Fibroblast of lung (primary cell): ENCODE measurements at places on chromosomes 2 and 18.

- DNase-seq, result no peak
Observed at GRCh38 chr18:79354350-79354749, 41.4 kb upstream of the NFATC1 start.

DNA sequence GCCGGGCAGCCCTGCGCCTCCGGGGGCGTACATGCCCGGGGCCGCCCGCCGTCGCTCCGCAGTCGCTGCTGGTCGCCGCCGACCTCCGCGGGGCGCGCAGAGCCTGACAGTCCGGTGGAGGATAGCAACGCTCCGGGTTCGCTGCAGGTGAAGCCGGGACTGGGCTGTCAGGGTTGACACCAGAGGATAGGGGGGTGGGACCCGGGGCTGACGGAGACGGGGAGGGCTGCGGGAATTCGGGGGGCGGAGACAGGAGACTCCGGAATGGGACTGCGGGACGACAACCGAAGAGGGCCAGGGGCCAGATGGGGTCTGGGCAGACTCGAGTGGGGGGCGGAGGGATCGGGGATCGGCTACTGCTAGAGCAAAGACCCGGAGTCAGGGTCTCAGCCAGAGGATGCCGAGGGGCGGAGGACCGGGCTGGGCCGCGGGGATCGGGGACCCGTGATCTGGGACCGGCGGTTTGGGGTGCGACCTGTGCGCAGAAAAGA lies 403 bp downstream of the TMEM127 start:
- DNase-seq, result no peak

DNA sequence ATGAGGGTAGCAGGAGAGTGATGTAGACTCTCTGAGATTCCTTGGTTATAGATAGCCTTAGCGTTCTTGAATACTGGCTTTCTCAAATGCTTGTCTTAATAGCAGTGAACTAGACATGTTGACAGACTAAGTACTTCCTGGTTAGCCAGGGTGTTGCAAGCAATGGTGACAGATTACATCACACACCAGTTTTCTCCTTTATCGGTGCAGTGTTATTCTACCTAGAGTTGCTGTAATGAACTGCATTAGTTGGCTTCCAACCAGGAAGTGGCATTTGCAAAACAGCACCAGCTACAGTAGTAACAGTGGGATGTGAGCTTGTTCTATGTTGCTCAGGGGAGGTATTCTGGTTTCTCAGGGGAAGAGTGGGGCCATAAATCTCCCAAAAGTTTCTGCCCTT lies 582.2 kb upstream of the DDX18 start:
- no peak for DNase-seq

DNA sequence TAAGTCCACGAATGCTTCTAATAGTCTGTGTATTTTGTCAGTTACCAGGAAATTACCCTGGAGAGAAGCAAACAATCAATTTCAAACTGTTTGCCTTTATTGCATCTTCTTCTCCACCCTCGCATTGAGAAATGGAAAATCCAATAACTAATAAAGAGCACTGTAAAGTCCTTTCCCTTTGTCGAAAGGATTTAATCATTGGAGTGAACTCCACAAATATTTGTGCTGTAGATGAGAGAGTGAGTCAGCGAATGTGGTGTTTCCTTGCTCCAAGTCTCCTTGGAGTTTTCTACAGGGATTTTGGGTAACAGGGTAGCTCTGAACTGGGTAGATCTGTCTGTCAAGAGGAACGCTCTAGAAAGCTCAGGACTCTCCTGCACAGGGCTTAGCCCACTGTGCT lies 240.2 kb downstream of the KCNS3 start:
- peak; percentile 71 for DNase-seq

DNA sequence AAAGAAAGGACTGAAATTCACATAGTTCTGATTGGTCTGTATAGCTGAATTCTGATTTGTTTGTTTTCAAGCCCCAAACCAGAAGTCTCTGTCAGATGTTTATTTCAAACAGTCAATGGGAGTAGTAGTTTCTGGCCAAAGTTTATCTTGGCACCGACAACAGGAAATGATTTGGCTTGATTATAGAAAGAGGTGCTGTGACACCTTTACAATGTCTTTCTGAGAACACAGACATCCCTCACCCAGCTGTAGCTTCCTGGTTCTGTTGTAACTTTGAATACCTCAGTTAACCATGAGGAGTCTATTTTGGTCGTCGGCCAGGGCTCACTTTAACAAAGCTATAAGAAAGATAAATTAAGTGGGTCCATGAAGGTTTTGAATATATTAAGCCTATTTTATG lies 545.0 kb upstream of the ZNF804A start:
- peak; percentile 3 for DNase-seq

- DNase-seq, result no peak
Observed at GRCh38 chr2:127428815-127429109, 10.5 kb downstream of the PROC start.

DNA sequence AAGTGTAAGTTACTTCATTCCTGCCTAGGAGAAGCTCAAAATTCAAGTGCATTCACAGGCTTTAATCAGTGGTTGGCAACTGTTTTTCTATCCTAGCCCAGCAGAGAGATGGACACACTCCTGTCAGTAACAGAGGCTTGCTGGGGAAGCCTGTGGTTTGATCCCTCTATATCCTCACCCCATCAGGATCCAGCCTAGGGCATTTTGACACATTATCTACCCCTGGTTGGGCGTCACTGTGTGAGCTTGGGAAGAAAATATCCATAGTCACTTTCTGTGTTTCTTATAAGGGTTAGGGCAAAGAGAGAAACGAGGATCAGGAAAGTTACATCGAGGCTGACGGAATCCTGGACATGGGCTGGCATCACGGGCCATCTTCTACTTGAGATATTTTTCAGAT lies 10.0 kb downstream of the NT5DC4 start:
- no peak for DNase-seq

DNA sequence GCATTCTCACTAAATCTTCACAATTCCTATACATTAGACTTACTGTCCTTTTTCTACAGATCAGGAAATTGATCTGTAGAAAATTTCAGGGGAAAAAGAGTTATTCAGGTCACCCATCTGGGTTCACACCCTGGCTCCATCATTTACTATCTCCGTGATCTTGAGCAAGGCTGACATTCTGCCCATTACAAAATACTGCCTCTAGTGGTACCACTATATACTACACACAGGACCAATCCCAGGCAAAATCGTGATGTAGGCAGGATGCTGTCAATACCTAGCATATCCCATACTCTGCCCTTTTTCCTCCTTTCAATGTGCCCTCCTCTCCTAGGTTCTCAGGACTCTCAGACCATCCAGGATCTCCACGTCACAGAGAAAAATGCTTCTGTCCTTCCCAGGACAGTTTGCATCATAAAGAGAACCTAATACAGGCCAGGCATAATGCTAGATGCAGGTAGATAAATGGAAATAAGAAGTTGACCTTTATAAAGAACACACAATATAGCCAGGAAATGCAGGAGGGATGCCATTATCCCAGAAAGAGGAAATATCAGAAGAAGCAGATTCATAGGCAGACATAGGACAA lies 101.9 kb downstream of the CDH20 start:
- peak; percentile 1 for DNase-seq

DNA sequence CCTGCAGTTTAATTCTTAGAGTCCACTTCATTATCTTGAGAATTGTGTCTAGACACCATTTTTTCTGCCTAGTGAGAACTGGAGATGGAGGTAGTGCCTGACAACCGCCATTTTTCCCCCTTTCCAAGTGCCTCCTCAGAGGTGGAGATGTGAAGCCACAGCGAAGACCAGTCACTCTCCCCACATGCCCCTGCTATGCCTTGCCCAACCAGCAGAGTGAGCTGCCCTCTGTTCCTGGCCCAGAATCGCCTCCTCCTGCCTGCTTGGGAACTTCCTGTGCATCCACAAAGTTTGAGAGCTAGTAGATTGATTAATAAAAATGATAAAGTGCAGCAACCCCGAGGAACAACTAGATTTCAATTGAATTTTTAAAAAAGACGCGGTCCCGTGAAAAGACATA lies 123.3 kb downstream of the CLIP4 start:
- DNase-seq, result no peak

GRCh38 chr2:221602938-221603337 lies 30.8 kb upstream of the EPHA4 start:
- DNase-seq, result no peak

- DNase-seq, result no peak
Observed at GRCh38 chr2:1671916-1672315, 72.4 kb downstream of the PXDN start.

DNA sequence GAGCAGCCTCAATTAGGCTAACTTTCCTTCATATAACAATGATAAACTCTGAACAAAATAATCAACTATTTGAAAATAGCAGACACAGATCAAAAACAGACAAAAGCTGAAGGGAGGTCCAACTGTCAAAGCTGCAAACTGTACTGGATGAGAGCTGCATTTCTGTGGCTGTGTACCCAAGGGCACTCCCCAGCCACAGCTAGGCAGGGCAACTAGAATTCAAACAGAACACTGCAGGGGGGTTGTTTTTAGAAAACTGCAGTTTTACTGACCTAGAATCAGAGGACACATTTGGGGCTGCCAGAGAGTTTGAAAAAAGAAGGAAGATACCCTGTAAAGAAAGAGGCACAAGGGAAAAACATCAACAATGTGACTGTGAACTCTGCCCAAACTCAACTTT lies 56.8 kb downstream of the SMAD2 start:
- DNase-seq, result no peak

DNA sequence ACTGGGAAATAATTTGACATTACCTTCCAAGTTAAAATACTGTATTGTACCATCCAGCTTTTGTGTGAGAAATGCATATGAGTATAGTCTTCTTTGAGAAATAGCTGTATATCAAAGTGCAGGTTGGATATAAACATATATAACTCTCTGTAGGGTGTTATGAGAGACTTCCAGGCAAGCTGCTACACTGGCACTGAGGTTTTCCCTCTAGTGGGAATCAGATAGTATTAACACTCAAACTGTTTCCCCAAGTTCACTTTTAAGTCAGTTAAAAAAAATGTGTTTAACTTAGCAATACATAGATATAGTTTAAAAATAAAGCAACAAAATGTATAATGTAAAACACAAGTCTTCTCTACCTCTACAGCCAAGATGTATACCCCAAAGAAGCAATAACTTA lies 368.4 kb upstream of the SLC8A1 start:
- peak; percentile 11 for DNase-seq

DNA sequence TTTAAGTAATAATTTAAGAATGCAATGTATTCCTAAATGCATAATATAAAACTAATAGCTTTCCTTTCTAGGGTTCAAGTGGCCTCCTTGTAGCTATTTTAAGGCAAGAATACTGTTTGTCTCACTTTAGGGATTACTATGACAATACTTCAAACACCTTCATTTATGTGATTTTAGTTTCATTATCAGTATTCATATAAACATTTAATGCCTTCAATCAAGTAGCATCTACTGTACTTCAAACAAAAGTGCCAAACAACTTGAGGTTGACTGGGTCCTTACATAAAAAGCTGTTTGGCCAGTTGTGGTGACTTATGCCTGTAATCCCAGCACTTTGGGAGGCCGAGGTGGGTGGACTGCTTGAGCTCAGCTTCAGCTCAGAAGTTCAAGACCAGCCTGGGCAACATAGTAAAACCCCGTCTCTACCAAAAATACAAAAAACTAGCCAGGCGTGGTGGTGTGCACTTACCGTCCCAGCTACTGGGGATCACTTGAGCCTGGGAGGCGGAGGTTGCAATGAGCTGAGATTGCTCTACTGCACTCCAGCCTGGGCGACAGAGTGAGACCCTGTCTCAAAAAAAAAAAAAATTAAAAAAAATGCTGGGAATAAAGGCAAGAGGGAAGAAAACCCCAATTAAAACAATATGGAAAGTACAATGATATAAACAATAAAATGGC lies 9.3 kb downstream of the MEX3C start:
- DNase-seq, result no peak

- DNase-seq, result no peak
Observed at GRCh38 chr2:150159300-150159699, 328.2 kb downstream of the RND3 start.

- peak; percentile 80 for DNase-seq
Observed at GRCh38 chr2:156466739-156467405, 30.7 kb downstream of the GPD2 start.

- no peak for DNase-seq
Observed at GRCh38 chr2:185796758-185797157, 58.2 kb downstream of the FSIP2 start.

DNA sequence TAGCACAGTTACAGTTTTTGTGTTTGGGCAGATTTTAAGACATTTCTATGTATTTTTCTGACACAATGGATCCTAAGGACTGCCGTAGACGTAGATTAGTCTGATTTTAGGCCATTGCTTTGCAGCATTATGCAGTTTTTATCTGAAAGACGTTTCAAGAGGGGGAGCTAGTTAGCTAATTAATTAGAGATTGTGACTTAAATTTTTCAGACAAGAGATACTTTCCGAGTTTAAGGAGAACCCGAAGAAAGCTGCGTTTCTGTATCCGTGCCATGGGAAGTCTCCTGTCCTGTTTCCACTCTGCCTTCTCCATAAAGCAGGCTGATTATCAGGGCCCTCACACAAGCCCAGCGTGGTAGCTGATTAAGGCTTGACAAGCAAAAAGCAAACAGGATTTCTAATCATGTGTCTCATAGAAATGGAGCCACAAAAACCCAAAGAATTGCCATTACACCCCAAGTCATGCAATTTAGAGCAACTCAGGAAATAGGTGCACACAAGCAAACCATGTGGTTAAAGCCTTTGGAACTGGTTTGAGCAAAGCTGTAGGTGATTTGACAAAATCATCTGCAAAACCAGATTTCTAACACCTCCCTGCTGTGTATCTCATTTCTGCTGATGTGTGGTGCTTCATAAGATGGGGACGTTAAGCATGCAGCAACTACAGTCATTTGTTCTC lies 808.1 kb downstream of the RNF144A start:
- DNase-seq, result no peak

- DNase-seq, result no peak
Observed at GRCh38 chr2:102386867-102387541, 31.4 kb downstream of the IL18R1 start.

- DNase-seq, result no peak
Observed at GRCh38 chr2:241237949-241238371, 49.5 kb downstream of the ANO7 start.

DNA sequence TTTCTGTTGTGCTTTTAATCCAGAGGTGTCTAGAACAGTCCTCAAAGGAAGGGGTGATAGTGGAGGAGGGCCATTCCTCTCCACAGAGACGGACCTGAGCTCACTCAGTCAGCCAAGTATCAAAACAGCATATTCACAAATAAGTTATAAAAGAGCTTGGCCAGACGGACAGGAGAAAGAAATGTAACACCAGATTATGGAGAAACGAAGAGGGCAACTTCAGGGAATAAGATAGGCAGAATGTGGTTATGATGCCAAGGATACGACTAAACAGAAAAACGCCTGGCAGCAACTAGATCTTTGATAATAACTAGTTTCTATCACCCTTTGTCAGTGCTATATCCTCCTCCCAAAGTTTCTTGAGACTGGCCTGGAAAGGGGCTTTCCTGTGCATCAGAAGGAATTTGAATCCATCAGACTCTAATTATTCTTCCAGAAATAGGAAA lies 42.5 kb downstream of the MAP4K3 start:
- no peak for DNase-seq

GRCh38 chr18:48554610-48555400 lies 16.0 kb downstream of the CTIF start:
- DNase-seq, result no peak
